ENCODE measurements at places on chromosomes 5 and 9. TPM values are rescaled to one million over a fixed set of nuclear protein-coding genes. Genes with fewer than 3 reads are reported as not detected.

Gene PLCXD3
- 0.49 TPM for total RNA-seq

DNA sequence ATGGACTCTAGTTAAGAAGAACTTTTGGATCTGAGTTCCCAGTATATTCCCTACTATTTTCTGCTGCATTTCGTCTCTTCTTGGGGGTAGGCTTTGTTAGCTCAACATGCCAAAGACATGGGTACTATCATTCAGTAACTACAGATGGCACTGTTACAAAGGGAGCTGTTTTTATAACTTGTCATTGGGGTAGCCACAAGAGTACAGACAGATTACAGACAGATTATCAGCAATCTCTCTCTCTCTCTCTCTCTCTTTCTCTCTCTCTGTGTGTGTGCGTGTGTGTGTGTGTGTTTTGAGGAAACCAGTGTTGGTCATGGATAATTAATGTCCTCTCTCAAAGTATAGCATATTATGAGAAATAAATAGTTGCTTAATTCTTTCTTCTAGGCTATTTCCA, 116.1 kb downstream of the WDR70 start:
- H3K4me1 ChIP-seq = peaks cover 11% of the 10 kb centered on the region
- no peaks in the 10 kb centered on the region for H3K27me3 ChIP-seq
- no peak overlapping the region for H3K27ac ChIP-seq

GRCh38 chr5:99285606-99286005, 356.8 kb upstream of the CHD1 start:
- H3K4me3 ChIP-seq = no peak overlapping the region
- no peaks in the 10 kb centered on the region for H3K4me1 ChIP-seq
- no peaks in the 10 kb centered on the region for H3K36me3 ChIP-seq
- H3K27ac ChIP-seq = no peak overlapping the region

Gene TAS2R1
- total RNA-seq = not detected

Gene RNF44
- total RNA-seq = 6.5 TPM

Gene SLC35D2
- total RNA-seq = 4.7 TPM

DNA sequence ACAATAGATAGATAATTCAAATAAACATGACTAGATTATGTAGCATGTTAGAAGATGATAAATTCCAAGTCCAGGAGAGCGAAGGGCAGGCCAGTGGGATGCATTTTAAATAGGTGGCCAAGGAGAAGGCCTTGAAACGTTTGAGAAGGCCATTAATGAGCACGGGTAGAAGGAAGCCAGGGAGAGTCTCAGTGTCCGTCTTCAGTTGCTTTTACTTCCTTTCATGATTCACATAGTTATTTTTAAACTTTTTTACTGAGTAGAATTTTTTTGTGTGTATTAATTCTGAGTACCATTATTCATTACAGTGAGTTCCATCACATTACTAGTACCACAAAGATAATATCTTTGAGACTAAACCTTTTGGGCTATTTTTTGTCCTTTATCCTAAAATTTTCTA, 259.2 kb downstream of the ARRDC3 start:
- H3K36me3 ChIP-seq = no peaks in the 10 kb centered on the region
- no peak overlapping the region for H3K4me3 ChIP-seq
- peaks cover 16% of the 10 kb centered on the region for H3K4me1 ChIP-seq
- no peak for DNase-seq

DNA sequence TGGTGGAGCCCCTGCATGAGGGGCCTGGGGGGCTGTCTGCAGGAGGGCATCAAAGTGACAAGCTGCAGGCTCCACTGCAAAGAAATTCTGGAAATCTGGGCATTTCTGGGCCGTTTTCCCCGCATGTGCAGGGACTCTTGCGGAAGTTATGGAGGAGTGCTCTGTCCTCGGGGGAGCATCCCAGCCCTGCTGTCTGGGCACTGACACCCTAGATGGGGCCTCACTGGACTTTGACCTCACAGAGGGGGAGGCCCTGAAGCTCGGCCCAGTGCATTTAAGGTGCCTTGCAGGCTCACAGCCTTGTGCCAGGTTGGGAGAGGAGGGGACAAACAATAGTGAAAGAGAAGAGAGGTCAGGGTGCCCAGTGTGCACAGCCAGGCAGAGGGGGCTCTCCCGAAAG, 35.4 kb downstream of the LHX3 start:
- H3K4me3 ChIP-seq = no peak overlapping the region
- peaks cover 33% of the 10 kb centered on the region for H3K27me3 ChIP-seq
- no peak for DNase-seq
- no peaks in the 10 kb centered on the region for H3K4me1 ChIP-seq

GRCh38 chr9:135724186-135724787, 22.3 kb downstream of the KCNT1 start:
- no peak for DNase-seq
- no peaks in the 10 kb centered on the region for H3K27me3 ChIP-seq
- H3K4me1 ChIP-seq = no peaks in the 10 kb centered on the region
- H3K36me3 ChIP-seq = no peaks in the 10 kb centered on the region
- H3K27ac ChIP-seq = no peak overlapping the region
- H3K4me3 ChIP-seq = no peak overlapping the region

GRCh38 chr5:171773106-171773505, 12.5 kb upstream of the SMIM23 start:
- H3K4me3 ChIP-seq = no peak overlapping the region

Gene IL12B
- total RNA-seq = not detected

DNA sequence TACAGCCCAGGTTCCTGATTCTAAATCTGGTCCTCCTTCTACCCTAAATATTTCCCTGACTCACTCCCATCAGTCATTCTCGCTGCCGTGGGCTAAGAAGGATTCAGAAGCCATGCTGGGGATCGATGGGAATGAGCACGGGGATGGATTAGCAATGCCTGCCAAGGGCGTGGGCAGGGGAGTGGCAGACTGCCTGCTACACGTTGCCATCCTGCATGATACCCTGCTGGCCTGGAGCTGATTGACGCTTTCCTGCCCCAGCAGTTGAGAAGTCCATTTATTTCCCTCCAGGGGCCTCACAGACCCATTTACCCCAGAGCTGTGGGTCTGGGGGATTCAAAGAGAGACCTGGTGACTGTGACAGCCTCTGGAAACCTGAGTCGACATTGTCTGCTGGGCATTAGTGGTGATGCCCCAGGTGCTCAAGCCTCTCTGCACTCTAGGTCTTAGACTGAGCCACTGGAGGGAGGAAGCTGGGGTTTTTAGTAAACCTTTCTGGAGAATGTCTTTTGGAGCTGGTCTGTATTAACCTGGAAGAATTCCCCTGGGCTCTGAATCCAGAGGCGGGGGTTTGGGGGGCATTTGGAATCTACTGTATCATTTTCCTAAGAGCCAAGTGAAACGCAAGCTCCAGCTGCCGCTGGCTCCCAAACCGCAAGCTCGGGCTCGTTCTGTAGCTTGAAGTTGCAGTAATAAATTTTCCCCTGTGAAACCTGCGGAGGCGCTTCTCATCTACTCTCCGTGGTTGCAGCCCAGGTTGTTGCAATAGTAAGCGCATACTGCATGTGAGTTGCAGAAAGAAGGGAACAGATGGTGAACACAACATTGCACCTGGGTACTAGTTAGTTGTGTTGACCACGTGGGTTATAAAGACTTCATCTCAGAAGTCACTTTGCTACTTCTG, 76.3 kb upstream of the RAPGEF1 start:
- no peak for DNase-seq
- H3K4me3 ChIP-seq = no peak overlapping the region
- no peaks in the 10 kb centered on the region for H3K36me3 ChIP-seq
- no peak overlapping the region for H3K27ac ChIP-seq

Gene ZNF658
- 4.1 TPM for total RNA-seq

- no peaks in the 10 kb centered on the region for H3K4me1 ChIP-seq
- no peaks in the 10 kb centered on the region for H3K36me3 ChIP-seq
- H3K4me3 ChIP-seq = no peak overlapping the region
- DNase-seq = no peak
- H3K27ac ChIP-seq = no peak overlapping the region
Observed at GRCh38 chr9:121424024-121424432, 54.0 kb upstream of the STOM start.

DNA sequence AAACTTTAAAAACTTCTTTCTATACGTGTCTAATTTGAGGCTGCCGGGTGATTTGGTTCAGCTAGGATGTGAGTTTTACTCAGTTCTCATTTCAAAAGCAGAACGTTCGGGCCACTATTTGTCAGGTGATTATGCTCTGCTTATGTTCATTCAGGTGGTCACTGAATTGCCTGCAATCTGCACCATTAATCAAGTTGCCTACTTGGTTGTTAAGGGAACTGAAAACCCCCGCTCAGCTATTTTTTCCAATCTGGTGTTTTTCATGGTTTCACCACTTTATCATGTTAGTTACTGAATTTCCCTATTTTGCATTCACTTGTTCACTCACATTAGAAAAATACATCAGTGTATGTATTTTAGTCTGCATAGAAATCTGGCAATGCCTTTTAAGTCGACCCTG, 523.0 kb downstream of the CSNK1G3 start:
- H3K4me1 ChIP-seq = no peaks in the 10 kb centered on the region
- no peak for DNase-seq
- no peaks in the 10 kb centered on the region for H3K27me3 ChIP-seq
- H3K4me3 ChIP-seq = no peak overlapping the region
- H3K27ac ChIP-seq = no peak overlapping the region

DNA sequence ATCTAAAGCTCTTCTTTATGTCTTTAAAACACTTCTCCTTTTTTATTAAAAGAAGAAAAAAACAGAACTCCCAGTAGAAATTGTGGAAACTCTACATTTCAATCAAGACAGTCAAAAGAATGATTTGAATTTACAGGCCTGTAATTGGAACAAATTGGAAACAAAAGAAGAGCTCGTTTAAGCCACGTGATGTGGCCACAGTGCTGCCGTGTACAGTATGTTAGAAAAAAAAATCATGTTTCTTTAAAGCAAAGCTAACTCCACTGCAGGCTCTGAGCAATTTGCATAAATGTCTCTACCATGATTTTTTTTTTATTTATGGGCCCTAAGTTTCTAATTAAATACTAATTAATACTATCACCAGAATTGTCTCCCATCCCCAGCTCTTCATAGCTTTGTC, 325.6 kb downstream of the ZSWIM6 start:
- H3K27ac ChIP-seq = no peak overlapping the region
- H3K4me1 ChIP-seq = no peaks in the 10 kb centered on the region
- H3K27me3 ChIP-seq = no peaks in the 10 kb centered on the region
- H3K4me3 ChIP-seq = no peak overlapping the region

- H3K4me1 ChIP-seq = no peaks in the 10 kb centered on the region
- no peak overlapping the region for H3K27ac ChIP-seq
- no peak for DNase-seq
- no peaks in the 10 kb centered on the region for H3K36me3 ChIP-seq
- no peak overlapping the region for H3K4me3 ChIP-seq
Observed at GRCh38 chr5:175590471-175590881, 67.4 kb upstream of the HRH2 start.

Gene LRRC19
- total RNA-seq = not detected

DNA sequence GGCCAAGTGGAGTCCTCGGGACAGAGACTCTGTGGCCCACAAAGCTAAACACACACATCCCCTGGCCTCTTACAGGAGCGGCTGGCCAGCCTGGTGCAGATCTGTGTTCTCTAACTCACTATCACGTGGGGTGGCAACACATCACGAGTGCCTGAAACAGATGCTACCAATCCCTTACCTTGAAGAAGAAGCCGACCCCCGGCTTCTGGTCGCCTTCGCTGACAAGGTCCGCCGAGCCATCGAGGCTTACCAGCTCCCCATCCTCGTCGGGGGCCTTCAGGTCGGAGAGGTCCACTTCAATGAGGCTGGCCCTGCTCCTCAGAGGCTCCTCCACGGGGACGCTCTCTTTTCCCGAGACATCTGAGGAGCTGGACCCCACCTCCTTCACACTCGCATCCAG, 86.7 kb downstream of the CAMSAP1 start:
- no peaks in the 10 kb centered on the region for H3K36me3 ChIP-seq
- H3K4me3 ChIP-seq = no peak overlapping the region
- H3K27ac ChIP-seq = no peak overlapping the region
- H3K4me1 ChIP-seq = no peaks in the 10 kb centered on the region

GRCh38 chr9:135574331-135574730, 12.8 kb downstream of the PAEP start:
- no peaks in the 10 kb centered on the region for H3K4me1 ChIP-seq
- no peaks in the 10 kb centered on the region for H3K36me3 ChIP-seq
- H3K27ac ChIP-seq = no peak overlapping the region

DNA sequence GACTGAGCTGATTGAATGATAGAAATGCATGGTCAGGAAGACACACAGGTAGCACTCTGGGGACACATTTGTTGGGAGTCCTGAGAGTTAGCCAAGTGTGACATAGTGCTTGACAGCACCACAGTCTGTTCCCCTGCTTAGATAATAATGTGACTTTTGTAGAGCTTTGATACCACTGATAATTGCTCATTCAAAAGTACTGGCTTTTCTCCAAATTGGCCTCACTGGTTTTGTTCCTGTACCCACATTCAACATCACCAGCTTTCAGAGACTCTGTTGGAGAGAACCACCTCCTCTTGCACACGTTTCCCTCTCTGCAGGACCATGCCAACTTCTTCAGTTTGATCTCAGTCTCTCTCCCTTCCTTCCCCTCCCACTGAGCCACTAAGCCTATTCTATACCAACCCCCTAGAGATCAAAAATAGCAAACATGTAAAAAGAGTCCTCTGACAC, 52.5 kb upstream of the IL7R start:
- H3K4me3 ChIP-seq = no peak overlapping the region
- no peak overlapping the region for H3K27ac ChIP-seq
- H3K27me3 ChIP-seq = no peaks in the 10 kb centered on the region
- H3K36me3 ChIP-seq = no peaks in the 10 kb centered on the region
- H3K4me1 ChIP-seq = no peaks in the 10 kb centered on the region

- no peaks in the 10 kb centered on the region for H3K27me3 ChIP-seq
- no peak for DNase-seq
- no peak overlapping the region for H3K27ac ChIP-seq
- H3K4me1 ChIP-seq = no peaks in the 10 kb centered on the region
Observed at GRCh38 chr9:22241611-22242010, 205.0 kb upstream of the DMRTA1 start.

Measured in gastrocnemius medialis (tissue), 4 donors.